ENCODE measurements at places on chromosomes 13 and 19.
A peak's percentile ranks its signal among the peaks of the same experiment; 100 is the strongest.

- H3K4me1 ChIP-seq: peaks cover 6% of the 10 kb centered on the region
- H3K36me3 ChIP-seq: no peaks in the 10 kb centered on the region
- H3K4me3 ChIP-seq: peak overlapping the region; percentile 28
Measured at GRCh38 chr13:106710266-106710665, 142.3 kb upstream of the ARGLU1 start.

DNA sequence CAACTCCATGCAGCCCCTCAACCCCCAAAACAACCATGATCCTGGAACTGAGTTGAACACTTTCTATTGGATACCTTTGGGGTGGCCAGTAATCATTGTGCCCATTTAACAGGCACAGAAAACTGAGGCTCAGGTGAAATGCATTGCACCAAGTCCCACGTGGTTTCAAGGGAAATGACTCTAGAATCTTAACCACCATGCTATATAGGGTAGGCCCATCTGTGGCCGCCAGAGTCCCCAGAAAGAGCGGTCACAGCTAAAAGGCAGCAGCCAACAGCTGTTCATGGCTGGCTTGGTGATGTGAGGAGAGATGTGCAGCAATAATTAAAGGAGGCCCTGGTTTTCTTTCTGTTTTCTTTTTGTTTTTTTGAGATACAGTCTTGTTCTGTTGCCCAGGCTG lies 2.6 kb downstream of the CNN1 start:
- H3K36me3 ChIP-seq: no peaks in the 10 kb centered on the region
- no peak overlapping the region for H3K27ac ChIP-seq
- H3K4me1 ChIP-seq: no peaks in the 10 kb centered on the region
- no peak overlapping the region for H3K4me3 ChIP-seq
- DNase-seq: no peak

DNA sequence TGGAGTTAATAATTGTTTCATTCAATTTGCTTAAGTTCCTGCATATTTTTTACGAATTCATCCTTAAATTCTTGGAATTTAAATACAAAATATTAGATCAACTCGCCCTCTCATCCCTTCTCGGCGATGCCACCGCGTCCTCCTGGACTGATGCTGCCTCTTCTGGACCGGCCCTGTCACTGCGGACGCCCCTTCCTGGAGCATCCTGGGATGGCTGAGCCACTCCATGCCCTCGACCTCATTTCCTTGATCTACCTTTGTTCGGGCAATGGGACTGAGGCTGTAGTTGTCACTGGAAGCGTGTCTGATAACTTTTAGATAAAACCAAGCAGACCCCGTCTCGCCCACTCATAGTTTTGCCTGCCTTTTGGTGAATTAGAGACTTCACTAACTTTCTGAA lies 283.7 kb downstream of the TEX29 start:
- no peaks in the 10 kb centered on the region for H3K36me3 ChIP-seq
- H3K4me1 ChIP-seq: no peaks in the 10 kb centered on the region
- peaks cover 5% of the 10 kb centered on the region for H3K27me3 ChIP-seq
- H3K4me3 ChIP-seq: no peak overlapping the region

GRCh38 chr19:1270213-1270853 lies 1.2 kb downstream of the CIRBP start:
- H3K27ac ChIP-seq: peak overlapping the region; percentile 95
- peaks cover 78% of the 10 kb centered on the region for H3K4me1 ChIP-seq
- no peaks in the 10 kb centered on the region for H3K27me3 ChIP-seq

- H3K27me3 ChIP-seq: no peaks in the 10 kb centered on the region
- H3K4me3 ChIP-seq: no peak overlapping the region
- no peak for DNase-seq
- H3K4me1 ChIP-seq: peaks cover 6% of the 10 kb centered on the region
- no peak overlapping the region for H3K27ac ChIP-seq
Measured at GRCh38 chr13:43273362-43273761, 250.0 kb downstream of the DNAJC15 start.

DNA sequence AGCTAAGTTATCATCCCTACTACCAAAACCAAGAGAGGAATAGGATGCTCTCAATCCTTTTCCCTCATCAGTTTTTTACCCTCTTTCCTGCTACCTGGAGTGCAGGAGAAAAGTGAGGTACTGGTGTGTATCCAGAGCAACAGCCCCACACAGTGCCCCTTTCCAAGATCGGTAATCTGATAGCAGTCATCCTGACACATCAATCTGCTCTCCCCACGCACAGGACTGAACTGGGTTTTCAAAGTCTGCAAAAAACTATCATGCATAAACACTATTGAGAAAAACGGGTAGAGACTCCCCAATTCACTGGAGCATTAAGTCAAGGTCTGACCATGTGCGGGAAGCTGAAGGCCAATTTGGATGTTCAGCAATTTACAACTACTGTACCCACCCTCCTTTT lies 284.8 kb downstream of the RBM26 start:
- no peaks in the 10 kb centered on the region for H3K27me3 ChIP-seq
- no peak overlapping the region for H3K4me3 ChIP-seq
- H3K4me1 ChIP-seq: no peaks in the 10 kb centered on the region
- no peak overlapping the region for H3K27ac ChIP-seq
- DNase-seq: no peak
- H3K36me3 ChIP-seq: no peaks in the 10 kb centered on the region

- no peaks in the 10 kb centered on the region for H3K27me3 ChIP-seq
- no peak for DNase-seq
- H3K36me3 ChIP-seq: no peaks in the 10 kb centered on the region
- no peak overlapping the region for H3K27ac ChIP-seq
- no peak overlapping the region for H3K4me3 ChIP-seq
Measured at GRCh38 chr13:74921326-74921725, 560.6 kb downstream of the TBC1D4 start.

GRCh38 chr19:34232566-34233481 lies 21.5 kb upstream of the GARRE1 start:
- no peak overlapping the region for H3K4me3 ChIP-seq
- H3K4me1 ChIP-seq: peaks cover 11% of the 10 kb centered on the region
- H3K36me3 ChIP-seq: peaks cover 31% of the 10 kb centered on the region
- no peak for DNase-seq

DNA sequence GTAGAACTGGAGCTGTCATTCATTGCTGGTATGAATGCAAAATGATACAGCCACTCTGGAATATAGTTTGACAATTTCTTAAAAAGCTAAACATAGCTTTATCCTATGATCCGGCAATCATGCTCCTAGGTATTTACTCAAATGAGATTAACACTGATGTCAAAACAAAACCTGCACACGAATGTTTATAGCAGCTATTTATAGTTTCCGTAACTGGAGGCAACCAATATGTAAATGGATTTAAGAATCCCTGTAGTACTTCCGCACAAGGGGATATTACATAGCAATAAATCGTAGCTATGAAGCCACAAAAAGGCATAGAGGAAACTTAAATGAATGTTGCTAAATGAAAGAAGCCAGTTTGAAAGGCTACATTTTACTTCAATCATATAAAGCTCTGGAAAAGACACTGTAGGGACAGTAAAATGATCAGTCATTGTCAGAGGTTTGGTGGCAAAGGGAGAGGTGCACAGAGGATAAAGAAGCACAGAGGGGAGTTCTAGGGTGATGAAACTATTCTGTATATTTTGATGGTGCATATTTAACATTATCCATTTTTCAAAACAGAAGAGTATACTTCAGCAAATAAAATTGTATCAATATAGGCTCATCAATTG lies 1893.0 kb upstream of the PCDH20 start:
- no peak overlapping the region for H3K4me3 ChIP-seq
- H3K27ac ChIP-seq: no peak overlapping the region
- no peaks in the 10 kb centered on the region for H3K4me1 ChIP-seq
- no peaks in the 10 kb centered on the region for H3K36me3 ChIP-seq

All from upper lobe of right lung (tissue), 1 donor.